Cardiac muscle cell (in vitro differentiated cells and primary cell): ENCODE measurements at places on chromosomes 2 and 18.

DNA sequence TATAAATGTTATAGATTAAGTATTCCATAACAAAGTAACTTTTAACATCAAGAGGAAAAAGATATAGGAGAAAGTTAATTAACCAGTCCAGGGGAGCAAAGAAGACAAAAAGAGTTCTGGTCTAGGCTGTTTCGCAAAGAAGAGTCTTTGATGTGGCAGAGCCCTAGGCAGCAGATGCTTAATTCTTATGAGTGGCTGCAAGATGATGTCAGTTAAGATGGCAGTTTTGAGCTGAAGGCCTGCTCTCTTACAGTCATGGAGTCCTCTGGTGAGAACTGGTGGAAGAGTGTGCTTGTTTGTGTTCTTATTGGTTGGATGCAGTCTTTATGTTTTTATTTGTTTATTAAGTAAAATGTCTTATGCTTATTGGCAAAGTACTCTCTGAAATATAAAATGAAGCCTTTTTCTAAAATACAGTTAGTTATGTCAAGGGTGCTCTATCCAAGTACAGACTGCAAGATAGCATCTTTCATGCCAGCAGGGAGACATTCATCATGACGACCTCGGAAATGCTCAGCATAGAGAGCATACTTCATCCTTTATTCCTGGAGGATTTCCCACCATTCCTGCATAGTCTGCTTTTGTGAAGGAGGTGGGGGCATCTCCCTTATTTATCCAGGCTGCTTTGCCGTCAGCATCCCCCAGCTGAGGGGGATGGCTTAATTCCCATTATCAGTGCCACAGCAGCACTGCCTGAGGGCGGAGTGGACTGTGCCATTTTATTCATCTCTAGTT, 38.9 kb upstream of the SERPINE2 start:
- DNase-seq: peak; percentile 21

DNA sequence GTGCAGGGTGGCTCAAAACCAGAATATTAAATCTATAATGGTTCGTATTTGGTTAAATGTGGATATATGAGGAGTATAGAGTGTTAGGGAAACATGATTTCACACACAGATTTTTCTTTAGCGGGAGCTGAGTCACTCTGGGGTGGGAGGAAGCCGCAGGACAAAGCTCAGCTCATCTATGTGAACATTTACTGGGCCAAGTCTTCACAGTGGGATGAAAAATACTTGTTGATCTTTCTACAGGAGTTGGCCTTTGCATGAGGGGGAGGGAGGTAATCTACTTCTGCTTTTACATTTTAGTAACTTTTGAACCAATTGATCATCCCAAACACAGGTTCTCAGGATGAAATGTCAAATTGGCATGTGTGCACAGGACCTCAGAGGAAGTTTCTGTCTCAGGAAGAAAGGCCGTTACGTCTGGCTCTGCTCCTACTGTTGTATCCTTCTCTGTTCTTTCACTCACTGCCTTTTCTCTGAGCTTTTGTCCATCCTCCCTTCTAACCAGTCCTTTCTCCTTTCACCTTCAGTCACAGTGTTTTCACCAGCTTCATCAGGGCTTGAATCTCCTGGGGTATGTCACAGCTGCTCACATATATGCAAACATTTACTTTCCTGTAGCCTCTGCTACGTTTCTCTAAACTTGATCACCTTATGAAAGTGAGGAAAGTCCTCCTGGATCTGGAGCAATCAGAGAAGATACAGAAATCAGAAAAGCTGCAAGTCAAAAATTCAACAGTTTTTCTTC, 943.3 kb upstream of the FANCL start:
- DNase-seq: no peak

- DNase-seq: no peak
Observed at GRCh38 chr2:217996361-217996760, 6.4 kb downstream of the TNS1 start.

DNA sequence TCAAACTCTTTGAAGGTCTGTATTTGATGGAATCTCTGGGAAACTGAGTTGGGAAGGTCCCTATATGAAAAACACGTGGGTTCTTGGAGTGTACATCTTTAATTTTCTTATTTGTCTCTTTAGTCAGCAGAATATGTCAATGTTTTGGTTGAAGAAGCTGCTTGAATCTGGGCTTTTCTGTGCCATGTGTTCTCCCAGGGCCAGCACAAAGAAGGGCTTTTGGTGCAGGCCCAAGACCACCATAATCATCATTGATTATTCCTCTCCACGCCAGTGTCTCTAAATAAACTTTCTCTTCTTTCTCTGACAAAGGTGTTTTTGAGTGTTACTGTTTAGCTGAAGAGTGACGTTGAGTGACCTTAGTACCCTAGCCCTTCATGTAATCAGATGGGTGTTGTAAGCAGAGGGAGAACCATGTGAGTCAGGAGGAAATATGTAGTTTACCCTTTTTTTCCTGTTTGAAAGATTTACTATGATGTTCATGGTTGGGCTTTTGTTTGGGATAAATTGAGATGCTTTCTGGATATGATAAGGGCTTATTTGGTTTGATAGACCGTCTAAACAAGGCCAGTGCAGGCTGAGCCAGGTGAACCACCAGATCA, 11.6 kb upstream of the TNP1 start:
- DNase-seq: no peak
